ENCODE measurements at places on chromosomes 4 and X.

GRCh38 chr4:26764231-26764630, 96.4 kb upstream of the STIM2 start:
- no peak for DNase-seq

DNA sequence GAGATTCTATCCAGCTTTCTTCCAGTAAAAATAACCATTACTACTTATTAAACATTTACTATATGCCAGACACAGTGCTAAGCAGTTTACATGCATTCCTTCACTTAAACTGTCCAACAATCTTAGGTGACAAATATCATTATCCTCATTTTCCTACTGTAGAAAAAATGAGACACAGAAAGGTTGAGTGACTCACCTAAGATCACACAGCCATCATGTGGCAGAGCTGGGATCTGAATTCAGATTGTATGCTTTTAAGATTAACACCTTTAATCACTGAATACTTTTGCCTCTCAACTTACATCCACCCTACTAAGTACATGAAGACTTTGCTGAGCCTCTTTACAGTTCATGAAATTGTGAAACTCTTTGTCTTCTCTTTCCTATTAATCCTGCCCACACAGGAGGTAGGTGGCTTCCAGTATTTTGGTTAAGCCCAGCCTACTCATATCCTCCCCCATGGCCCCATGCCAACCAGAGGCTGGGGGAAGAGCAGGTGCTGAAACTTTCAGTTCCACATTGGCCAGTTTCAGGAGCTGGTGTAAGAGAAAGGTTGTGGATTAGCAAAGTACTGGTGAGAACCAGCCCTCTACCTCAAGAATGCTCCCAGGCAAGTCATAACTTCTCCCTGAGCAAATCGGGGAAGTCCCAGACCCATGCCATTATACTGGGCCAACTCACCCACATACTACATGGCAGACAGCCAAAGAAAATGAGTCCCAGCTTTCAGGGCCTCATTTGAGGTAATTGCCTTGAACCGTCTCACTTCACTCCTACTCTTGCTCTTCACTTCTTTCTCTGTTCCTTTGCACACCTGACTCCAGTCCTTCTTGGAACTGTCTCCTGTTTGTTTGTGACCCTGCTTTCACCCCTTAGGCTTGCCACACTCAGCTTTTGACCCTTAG, 211.1 kb downstream of the GUCY2F start:
- no peak for DNase-seq

GRCh38 chrX:8672176-8672575, 59.8 kb downstream of the ANOS1 start:
- no peak for DNase-seq

DNA sequence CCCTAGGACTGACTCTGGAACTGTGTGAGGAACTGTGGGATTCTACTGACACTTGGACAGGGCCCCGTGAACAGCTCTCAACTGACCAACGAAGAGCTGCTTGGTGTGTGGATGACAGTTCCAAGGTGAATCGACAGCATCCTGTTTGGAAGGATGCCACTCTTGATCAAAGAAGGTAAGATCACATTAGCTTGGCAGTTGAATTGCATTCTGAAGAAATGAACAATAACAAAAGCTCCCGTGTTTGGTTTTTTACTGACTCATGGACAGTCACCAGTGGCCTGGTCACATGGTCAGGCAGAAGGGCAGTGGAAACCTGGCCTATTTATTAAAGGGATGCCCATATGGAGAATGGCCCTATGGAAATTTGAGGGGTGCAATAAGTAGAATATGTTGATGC, 33.1 kb upstream of the GPR34 start:
- no peak for DNase-seq

DNA sequence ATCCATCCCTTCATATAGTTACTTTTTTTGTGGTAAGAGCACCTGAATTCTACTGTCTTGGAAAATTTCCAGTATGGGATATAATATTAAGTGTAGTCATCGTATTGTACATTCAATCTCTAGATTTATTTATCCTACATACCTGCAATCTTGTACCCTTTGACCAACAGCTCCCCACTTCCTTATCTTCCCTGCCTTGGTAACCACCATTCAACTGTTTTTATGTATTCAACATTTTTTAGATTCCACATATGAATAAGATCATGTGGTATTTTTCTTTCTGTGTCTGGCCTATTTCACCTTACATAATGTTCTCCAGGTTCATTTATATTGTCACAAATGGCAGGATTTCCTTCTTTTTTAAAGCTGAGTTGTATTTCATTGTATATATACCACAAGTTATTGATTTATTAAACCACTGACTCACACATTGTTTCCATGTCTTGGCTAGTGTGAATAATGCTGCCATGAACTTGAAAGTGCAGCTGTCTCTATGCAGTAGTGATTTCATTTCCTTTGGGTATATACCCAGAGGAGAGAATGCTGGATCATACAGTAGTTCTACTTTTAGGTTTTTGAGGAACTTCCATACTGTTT, 572.5 kb downstream of the MAGEB5 start:
- no peak for DNase-seq

DNA sequence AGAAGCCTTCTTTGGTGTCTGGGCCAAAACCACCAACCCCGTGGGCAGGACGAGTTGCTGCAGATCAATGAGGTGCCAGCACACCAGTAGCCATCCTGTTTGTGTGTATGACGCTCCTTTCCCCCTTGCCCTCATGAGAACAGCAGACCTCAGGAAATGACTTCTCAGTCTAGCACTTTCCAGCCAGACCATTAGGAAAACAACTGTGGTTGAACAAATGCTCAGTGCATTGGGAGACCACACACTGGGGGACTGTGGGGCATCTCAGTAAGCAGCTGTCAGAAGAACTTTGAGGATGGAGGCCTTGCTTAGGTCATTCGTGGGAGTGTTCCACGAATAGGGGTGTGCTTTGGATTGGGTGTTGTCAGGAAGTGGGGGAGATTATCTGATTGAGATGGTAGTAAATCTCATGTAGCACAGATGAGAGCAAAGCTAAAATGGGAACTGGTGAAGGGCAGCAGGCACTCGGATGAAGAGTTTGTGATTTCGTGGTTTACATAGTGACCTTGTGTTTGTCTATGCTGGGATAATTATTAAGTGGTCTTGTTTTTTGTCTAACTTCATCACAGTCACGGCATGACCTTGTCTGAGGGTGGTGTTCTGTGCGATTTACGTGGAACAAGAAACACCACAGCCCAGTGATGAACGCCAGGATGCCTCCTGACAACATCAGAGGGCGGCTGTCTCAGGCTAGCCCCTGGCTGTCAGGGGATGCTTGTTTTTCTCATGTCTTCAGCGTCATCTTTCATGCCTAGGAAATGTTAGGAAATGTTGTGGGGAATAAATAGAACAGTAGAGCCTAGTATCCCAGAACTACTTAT, 70.1 kb downstream of the USP46 start:
- DNase-seq = no peak

DNA sequence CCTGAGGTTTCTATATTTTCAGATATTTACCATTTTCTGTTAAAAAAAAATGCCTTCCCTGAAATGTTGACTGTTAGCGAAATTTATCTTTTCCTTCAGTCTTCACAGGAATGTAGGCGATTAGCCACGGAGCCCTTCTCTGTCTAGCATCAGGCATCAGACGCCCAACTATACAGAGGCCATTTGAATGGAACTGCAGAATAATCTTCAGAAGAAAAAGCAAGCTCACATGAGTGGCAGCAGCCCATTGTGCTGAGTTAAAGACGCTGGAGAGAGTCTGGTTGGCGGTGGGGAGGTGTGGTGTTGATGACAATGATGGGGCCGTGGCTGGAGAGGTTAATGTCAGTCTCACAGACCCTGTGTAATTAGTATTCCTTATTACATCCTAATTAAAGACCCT, 196.8 kb upstream of the LEF1 start:
- no peak for DNase-seq

GRCh38 chrX:13383907-13384306, 64.1 kb upstream of the ATXN3L start:
- no peak for DNase-seq

DNA sequence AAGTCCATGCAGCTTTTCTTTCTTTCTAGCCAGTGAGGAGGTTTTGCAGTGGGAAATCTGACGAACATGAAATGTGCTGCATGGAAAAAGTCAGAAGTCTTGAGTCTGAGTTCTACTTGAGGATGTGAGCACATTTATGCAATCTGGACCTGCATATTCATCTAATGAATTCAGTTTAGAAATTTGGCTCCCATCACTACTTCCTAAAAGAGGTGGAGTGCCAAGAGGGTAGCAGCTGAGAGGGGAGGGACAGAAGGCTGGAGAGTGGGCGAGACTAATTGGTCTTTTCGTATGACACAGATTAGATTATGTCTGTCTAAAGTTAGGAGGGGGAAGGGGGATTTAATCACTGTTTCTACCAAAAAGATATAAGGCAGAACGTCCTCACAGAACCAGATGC, 535.9 kb downstream of the IQCM start:
- no peak for DNase-seq

- no peak for DNase-seq
Observed at GRCh38 chr4:84639145-84639544, 56.2 kb downstream of the CDS1 start.

GRCh38 chr4:81164623-81165416, 50.2 kb downstream of the PRKG2 start:
- peak; percentile 8 for DNase-seq

DNA sequence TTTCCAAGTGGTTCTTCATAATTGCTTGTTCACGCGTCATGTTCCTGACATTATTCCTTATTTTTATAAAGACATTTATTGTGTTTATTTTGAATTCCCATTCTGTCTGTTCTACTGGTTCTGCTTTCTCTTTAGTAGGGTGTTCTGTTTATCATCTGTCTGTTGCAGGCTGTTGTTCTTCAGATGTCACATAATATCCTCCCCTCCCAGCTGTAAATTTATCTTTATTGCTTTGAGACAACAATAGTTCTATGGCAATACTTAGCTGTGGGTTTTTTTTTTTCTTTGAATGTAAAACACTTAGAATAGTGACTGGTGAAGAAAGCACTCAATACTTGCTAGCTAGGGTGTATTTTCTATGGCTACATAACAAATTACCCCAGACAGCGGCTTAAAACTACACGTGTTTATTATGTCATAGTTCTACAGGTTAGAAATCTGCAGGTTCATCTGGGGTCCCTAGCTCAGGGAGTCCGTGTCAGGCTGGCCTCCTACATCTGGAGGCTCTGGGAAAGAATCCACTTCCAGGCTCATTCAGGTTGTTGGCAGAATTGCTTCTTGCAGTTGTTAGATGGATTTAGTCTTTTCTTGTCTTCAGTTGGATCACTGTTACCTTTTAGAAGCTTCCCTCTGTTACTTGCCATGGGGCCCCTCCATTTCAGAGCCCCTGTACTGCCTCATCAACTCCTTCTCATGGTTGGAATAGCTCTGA, 63.4 kb upstream of the ENPEP start:
- DNase-seq = no peak

- DNase-seq = no peak
Observed at GRCh38 chr4:3657902-3658529, 108.2 kb upstream of the ADRA2C start.

DNA sequence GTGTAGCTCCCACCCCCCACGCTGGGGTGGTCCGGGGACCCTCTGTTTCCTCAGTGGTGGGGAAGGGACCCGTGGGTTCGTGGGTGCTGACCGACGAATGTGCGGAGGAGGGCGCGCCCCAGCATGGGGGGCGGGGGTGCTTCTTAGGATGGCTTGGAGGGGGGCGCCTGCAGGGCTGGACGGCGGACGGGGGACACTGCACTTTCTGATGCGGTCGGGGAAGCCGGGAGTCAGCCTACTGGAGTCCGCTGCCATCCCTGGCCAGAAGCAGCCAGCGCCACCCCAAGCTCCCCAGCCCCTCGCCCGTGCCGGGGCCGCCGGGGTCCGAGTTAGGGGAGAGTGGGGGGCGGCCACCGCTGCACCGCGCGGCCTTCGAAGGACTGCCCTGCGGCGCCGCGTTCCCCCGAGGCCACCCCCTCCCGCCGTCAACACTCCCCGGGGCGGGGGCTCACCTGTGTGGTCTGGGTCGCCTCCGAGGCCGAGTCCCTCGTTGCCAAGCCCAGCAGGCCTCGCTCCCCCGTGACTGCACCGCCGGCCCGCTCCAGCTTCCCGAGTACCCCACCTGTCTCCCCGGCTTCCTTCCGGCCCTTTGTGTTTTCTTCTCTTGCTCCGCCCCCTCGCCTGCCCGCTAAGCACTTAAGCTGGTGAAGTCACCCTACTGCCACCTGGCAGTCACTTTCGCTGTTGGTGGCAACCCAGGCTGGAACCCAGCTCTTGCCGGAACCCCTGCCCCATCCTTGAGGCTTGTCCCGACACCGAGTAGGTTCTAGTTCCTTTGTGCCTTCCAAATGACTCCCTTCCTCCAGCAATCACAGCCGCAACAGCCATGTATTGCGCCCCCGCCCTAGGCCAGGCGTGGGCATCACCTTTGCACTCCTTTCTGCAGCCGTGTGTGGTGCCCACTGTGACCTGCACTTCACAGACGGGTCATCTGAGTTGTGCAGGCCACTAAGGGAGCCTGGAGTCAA, at the start of gene OCIAD2:
OCIAD2 (minus strand) TSS at position 569 of the 968 bp plus-strand sequence. CDS start 2,225 bp downstream, outside the sequence.
- peak; percentile 81 for DNase-seq

- no peak for DNase-seq
Observed at GRCh38 chr4:107658400-107659336, 61.4 kb downstream of the PAPSS1 start.

DNA sequence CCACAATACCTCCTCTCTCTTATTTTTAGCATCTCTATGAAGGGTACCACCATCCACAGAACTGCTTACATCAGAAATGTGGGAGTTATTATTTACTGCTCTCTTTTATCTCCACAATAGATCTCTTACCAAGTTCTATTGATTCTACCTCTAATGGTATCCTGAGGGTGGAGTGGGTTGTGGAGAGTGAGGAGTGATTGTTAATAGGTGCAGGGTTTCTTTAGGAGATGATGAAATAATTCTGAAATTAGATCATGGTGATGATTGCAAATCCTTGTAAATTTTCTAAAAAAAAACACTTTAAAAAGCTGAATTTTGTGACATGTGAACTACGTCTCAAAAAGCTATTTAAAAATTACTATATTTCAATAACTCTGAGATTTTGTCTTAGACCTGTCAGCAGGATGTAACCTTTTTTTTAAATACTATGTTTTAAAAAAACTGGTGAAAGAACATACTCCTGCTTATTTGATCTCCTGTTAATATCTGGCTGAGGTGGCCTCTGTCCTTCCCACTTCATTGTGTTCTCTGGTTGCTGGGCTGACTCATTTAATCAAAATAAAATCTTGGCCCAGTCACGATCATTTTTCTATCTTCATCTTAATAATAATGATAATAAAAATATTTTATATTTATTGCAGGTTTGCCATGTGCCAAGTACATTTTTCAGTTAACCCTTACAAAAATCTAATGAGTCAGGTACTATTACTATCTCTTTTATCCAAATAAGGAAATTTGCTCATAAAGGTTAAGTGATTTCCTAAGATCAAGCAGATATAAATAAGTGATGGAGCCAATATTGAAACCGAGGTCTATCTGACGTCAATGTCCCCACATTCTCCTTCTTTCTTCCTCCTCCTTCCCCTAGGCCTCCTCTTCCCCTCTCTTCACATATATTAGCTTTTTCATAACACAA, 73.5 kb downstream of the GLUD2 start:
- DNase-seq = no peak

DNA sequence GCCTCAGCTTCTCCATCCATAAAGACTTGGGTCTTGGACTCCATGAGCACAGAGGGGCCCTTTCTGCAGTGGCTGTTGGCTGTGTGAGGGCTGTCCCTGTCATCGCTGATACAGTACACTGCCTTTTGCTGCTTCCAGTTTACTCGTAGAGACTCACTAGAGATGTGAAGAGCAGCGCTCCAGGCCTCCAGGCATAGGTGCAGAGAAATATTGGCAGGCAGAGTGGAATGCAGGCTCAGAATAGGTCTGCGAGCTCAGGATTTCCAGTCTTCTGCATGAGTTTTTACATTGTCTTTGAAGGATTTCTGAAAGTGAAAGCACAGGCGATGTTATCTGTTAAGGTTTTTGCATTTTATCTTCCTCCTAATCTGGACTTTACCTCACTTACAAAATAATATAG, 97.4 kb downstream of the AASDH start:
- no peak for DNase-seq

GRCh38 chrX:39616098-39616729, 481.5 kb downstream of the BCOR start:
- no peak for DNase-seq
